Activated CD8-positive, alpha-beta T cell treated with anti-CD3 and anti-CD28 coated beads for 36 hours (primary cell): ENCODE measurements at places on chromosomes 6 and 20. TPM values are rescaled to one million over a fixed set of nuclear protein-coding genes. Genes with fewer than 3 reads are reported as not detected.

PAX1 gene
- total RNA-seq = not detected

CLPSL1 gene
- total RNA-seq = not detected

FAM83C gene
- not detected for total RNA-seq

SEL1L2 gene
- total RNA-seq = not detected

SLC26A8 gene
- not detected for total RNA-seq
